Stimulated activated effector memory CD8-positive, alpha-beta T cell treated with anti-CD3 and anti-CD28 coated beads, Interleukin-12 subunit alpha, Interleukin-12 subunit beta, amount 100 ng/mL, for 72 hours (primary cell): ENCODE measurements at places on chromosomes 11 and 22.

DNA sequence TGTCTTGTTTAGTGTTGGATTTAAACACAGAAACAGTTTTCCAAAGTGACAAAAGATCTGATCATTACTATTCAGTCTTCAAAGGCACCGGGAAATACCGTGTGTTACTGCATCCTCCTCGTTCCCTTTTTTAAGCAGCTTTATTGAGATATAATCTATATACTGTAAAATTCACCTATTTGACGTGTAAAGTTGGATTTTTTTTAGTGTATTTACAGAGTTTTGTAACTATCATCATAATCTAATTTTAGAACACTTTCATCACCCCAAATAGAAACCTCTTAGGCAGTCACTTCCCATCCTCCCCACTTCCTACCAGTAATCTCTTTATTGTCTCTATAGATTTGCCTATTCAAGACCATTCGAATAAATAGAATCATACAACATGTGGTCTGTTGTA is 1.4 kb downstream of the ANO5 start:
- DNase-seq = no peak

GRCh38 chr22:19174106-19175025 is 4.2 kb downstream of the SLC25A1 start:
- no peak for DNase-seq

DNA sequence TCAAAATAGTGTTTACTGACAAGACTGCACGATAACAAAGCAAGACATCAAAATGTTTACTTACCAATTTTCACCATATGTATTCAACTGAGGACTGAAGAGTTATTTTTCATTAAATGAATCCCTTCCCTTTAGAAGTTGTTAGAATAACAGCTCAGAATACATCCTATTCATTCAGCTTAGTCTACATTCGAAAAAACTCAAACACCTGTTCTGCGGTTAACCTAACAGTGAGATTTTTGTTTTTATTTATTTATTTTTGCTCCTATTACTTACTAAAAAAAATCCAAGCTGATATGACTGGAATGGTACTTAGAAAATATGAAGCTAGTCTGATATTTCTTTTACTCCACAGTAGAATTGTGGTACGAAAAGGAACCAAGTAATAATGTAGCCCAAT is 10.0 kb downstream of the KCNA4 start:
- DNase-seq = no peak

- no peak for DNase-seq
These were observed 13.8 kb upstream of the TEF start for GRCh38 chr22:41367680-41368542.

- DNase-seq = no peak
These were observed 293.9 kb downstream of the TBC1D22A start for GRCh38 chr22:47056361-47056760.

DNA sequence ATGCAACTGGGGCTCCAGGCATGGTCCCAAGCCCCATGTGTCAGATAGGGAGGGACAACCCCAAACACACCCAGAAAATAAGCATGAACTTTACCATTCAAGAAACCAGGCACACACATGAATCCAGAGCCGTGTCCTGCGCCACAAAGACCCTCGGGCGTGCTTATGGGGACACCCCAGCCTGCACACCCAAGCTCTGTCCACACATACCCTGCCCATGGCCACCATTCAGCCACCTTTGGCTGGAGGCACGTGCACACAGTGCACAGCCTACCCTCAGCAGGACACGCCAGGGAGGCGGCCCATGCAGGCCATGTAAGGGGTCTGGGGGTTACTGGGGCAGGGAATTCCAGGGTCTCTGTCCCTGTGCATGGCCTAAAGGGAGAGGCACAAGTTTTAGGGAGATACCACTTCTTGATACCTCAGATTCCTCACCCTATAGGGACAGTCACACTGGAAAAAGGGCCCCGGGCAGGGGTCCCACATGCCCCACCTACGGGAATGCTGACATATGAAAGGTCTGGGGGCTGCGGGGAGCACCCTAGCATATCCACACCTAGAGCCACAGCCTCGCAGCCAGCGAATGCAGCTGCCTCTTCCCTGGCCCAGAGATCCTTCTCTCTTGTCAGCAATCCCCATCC is 20.6 kb downstream of the PACSIN2 start:
- DNase-seq = no peak

DNA sequence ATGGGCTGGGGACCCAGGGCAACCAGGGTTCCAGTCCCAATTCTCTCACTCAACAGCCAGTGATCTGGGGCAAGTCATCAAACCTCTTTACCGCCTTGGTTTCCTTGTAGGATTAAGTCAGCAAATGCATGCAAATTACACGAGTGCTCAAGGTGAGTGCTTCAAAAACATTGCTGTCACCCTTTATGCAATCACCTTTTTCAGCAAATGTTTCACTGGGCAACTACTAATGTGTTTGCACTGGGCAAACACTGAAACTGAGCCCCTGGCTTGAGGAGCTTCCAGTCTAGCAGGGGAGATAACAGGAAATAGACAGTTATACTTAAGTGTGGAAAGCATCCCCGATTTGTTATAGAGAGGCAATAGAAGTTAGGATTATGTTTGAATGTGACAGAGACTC is 37.7 kb upstream of the DMC1 start:
- no peak for DNase-seq

- peak; percentile 15 for DNase-seq
These were observed 42.7 kb downstream of the RTL6 start for GRCh38 chr22:44455151-44455962.

- DNase-seq = no peak
These were observed 10.1 kb downstream of the MRPL16 start for GRCh38 chr11:59800390-59801025.

DNA sequence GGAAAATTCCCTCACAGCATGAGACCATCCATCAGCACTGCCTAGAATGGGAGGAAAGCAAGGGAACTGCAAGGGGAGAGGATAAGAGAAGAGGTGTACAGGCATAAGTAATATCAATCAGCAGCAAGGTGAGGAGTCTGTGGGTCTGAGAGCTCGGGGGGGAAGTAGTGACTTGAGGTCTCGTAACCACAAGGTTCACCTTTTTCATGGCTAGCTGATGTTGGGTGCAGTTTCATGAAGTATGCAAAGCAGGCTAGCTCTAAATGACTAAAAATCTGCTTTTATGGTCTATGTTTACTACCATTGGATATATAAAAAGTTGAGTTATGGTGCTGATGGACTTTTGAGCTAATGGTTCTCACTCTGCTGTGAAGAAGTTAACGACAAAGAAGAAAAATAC is 35.8 kb downstream of the OR4C6 start:
- DNase-seq = no peak

DNA sequence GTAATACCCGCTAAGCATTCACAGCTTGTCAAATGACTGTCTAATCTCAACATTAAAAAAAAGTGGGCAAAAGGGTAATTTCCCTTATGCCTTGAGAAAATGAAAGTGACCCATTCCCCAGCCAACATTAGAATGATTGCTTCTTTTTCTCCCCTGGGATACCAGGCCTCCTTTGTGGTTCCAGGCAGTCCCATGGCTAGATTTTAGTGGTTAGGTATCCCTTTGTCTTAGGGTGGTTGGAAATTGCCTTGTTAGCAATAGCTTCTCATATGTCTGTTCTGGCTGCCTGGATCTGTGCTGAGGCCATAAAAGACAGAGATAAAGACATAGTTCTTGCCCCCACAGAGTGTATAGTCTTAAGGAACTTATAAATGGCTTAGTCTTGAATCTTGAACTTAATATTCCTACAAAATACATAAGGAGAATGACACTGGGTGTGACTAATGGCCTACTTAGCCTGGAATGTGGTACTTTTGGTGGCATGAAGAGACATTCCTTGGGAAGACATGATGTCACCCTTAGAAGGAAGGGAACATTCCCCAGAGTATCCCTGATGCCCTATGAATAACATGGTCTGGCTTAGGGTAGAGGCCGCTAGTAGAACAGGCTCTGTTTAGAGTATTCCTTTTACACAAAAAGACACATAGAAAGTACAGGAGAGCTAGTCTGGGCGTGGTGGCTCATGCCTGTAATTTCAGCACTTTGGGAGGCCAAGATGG is 90.3 kb downstream of the ZBTB16 start:
- no peak for DNase-seq

DNA sequence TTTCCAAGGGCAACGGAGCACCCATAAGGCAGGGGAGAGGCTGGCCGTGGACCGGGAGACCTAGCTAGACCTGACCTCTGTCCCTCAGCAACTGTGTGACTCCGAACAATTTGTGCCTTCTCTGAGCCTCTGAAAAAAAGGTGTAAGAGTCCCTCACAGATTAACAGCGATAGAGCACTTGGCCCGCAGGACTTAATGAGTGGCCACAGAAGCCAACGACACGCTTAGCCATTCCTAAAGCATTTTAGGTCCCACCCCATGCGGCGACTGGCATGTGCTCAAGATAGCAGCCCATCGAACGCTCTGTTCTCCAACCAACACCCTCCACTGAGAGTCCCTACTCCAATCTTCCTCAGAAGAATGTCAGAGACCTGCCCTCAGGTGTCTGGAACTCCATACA is 1.5 kb downstream of the SULT4A1 start:
- DNase-seq = no peak

GRCh38 chr22:50089682-50090411 is at the start of gene MOV10L1:
TSS of gene MOV10L1 (plus strand) at chr22:50090006. CDS start at chr22:50090089, 83 bp downstream.
- no peak for DNase-seq

- DNase-seq = no peak
These were observed 149.6 kb upstream of the MTMR2 start for GRCh38 chr11:96073536-96073935.

DNA sequence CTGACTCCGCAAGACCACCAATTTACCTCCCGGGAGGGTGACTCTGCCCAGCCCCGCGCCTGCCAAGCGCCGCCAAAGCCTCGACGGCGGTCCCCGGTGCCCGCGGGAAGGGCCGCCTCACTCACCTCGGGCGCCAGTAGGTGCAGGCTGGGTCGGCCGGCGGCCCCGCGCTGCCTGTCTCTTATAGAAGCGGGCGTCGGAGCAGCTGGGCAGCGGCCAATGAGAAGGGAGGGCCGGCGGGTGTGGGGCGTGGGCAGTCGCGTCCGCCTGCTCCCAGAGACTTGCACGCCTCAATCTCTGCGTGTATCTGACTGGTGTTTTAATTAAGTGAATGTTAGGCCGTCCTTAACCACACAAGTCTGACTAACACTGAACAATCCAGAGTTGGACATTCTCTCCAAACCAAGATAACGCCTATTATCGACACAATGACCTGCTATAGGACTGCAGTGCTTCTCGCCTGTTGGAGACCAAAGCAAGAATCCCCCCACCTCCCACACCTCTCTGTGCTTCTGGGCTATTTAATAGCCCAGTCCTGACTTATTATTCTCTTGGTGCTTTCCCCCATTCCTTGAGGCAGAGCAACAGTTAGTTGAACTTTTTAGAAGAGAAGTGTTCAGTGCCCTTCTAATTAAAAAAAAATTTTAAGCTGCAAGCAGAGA is at the start of gene TPH1:
Gene TPH1, minus strand, starts transcription at position 154 of the 662 bp plus-strand sequence. CDS start 5,507 bp downstream, outside the sequence.
- DNase-seq = no peak

- no peak for DNase-seq
These were observed 530.2 kb downstream of the SOX6 start for GRCh38 chr11:15825976-15826650.

GRCh38 chr11:15159085-15159484 is 44.4 kb downstream of the INSC start:
- DNase-seq = no peak

DNA sequence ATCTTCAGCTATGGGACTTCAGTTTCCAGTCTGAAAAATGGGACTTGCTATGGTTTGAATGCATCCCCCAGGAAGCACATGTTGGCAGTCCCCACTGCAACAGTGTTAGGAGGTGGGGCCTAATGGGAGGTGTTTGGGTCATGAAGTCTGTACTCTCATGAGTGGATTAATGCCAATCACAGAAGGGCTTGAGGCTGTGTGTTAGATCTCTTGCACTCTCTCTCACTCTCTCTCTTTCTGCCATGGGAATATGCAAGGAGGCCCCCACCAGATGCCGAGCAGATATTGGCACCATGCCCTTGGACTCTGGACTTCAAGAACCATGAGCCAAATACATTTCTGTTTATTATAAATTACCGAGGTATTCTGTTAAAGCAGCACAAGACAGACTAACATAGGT is 7.8 kb upstream of the AP1B1 start:
- DNase-seq = no peak

DNA sequence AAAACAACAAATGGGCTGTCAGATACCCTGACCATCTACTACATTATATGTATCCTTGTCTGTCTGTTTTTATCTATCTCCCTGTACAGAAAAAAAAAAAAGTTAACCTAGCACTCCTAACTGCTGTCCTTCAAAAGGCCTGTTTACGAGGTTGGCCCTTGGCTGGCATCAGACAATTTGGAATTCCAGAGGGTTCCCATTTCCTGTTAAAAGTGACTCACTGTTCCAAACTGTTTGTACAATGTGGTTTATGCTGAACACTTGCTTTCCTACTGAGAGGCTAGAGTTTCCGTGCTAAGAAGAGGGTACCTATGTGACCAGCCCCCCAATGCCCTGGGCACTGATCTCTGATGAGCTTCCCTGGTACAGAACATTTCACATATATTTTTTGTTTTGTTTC is 65.9 kb upstream of the HMGXB4 start:
- no peak for DNase-seq
